ENCODE measurements at places on chromosomes 7 and 10.
A peak's percentile ranks its signal among the peaks of the same experiment; 100 is the strongest.

DNA sequence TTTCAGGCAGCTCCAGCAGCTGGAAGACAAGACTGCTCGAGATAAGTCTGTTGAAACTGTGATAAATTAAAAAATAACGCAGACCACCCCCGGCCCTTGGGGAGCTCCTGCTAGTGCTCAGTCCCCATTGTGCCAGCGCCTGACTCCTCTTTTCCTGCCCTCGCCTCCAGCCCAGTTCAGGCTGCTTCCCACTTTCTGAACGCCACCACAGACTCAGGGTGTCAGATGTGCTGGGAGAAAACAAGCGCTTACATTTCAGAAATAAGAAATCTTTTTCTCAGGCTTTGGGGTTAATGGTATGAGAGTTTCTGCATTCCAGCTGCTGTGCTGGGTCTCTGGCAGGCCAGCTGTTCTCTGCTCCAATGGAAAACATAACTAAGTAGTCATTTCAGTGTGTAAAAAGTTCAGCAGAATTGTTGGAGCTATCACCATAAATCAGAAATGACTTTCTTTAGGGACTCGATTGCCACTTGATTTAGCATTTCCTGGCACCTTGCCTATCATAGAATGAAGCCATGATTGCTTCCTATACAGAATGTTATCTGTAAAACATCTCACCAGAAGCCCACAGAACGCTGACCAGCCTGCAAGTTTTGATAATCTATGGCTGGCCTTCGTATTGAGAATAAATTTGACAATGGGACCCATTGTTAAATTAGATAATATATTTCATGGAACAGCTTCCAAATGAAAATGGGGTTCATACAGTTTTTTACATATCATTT lies 257.0 kb upstream of the ZNF32 start:
- no peak for DNase-seq

DNA sequence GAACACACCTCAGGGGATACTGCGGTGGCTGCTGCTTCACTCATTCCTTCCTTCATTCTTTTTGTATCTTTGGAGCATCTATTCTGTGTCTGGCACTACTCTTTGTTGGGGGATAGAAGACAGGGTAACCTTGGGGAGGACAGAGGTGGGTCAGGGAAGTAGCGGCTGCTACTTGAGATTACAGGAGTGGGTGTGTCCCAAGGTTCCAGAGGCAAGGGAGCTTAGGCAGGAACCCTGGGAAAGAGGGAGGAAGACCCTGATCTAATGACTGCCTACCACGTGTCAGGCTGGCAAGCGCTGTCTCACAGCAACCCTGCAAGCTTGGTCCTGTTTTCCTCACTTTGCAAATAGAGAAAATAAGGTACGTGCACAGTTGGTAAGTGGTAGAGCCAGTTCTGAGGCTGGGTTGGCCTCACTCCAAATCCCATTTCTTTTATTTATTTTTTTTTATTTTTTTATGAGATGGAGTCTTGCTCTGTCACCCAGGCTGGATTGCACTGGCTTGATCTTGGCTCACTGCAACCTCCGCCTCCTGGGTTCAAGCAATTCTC lies 985.9 kb upstream of the ZNF722 start:
- DNase-seq: no peak

DNA sequence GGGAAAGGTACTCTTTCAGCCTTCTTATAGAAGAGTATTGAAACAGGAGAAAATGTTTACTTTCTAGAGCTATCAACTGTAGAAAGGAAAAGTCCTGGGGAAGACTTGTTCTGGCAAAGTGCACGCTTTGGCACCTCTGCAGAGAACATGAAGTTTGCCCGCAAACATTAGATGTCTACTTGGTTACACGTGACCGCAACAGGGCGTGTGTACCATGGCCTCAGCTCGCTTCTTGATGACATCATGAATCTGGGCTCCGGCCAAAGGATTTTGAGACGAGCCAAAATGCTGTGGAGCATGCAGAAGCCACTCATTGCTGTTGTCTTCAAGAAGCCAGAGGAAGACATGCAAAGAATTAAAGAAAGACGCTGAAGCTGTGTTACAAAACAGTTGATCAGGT lies 8.6 kb upstream of the TAS2R60 start:
- DNase-seq: no peak

DNA sequence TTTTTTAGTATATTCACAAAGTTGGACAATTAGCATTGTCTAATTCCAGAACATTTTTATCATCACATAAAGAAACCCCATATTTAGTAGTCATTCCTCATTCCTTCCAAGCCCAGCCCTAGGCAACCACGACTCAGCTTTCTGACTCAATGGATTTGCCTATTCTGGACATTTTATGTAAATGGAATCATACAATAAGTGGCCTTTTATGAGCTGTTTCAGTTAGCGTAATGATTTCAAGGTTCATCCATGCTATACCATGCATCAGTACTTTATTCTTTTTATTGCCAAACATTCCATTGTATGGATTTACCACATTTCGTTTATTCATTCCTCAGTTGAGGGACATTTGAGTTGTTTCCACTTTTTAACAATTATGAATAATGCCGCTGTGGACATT lies 249.2 kb downstream of the DYNC1I1 start:
- no peak for DNase-seq

DNA sequence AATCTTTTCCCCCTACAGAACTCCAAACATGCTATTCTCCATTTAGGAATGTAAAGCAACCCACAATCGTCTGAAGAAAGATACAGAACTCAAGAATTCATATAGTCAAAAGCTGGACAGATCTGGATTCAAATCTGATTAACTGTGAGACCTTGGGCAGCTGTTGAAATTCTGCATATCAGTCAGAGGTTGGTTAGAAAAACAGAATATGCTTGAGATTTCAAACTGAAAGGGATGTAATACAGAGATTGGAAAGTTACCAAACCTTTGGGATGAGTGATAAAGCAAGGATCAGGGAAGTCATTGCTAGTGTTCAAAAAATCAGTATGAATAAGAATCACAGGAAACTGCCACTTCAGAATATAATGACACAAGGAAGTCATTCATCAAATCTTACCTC lies 406.6 kb downstream of the HTR7 start:
- no peak for DNase-seq

GRCh38 chr10:79926037-79926436 lies 22.9 kb downstream of the SFTPD start:
- DNase-seq: peak; percentile 3

DNA sequence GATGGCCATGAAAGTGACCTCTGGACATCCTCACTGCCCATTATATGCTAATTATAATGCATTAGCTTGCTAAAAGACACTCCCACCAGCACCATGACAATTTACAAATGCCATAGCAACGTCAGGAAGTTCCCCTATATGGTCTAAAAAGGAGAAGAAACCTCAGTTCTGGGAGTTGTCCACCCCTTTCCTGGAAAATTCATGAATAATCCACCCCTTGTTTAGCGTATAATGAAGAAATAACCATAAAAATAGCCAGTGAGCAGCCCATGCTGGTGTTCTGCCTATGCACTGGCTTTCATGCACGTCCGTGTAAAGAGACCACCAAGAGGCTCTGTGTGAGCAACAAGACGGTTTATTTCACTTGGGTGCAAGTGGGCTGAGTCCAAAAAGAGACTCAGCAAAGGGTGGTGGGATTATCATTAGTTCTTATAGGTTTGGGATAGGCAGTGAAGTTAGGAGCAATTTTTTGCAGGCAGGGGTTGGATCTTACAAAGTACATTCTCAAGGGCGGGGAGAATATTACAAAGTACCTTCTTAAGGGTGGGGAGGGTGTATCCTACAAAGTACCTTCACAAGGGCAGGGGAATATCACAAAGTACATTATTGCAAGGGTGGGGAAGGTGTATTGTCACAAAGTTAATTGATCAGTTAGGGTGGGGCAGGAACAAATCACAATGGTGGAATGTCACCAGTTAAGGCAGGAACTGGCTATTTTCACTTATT lies 45.6 kb downstream of the LBX1 start:
- no peak for DNase-seq

DNA sequence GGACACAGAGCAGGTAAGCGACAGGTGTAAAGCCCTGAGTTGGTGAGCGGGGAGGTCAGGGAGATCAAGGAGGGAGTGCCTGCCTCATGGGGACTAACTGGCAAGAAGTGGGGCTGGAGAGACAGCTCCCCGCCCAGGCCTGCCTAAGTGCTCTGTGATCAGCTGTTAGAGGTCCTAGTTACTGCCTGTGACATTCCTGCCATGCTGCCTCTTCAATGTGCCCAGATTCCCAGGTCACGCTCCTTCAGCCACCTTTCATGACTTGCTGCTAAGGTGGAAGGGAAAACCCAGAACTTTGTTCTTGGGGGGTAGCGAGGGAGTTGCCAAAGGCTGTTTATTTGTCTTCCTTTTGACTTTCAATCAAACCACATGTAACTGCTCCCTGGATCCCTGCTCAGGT lies 114.3 kb upstream of the ZNF438 start:
- no peak for DNase-seq

DNA sequence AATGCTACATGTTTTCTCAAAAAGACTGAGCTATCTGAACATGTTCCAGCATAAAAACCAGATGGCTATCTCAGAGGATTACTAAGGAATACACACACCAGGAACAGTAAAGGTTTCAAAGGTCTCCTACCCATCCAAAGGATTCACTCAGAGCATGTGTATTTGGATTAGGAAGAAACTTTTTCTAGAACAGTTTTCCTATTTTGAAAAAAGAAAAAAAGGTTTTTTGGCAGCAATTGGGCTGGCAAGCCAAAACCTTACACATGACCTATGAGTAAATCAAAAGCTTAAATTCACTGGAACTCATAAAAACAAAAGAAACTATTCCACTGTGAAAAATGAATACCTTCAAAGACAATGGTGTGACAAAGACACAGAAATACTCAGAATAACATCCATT lies 9.6 kb downstream of the TPK1 start:
- no peak for DNase-seq

- DNase-seq: no peak
Measured at GRCh38 chr10:1036341-1036791, 10.7 kb upstream of the IDI2 start.
